ENCODE measurements at places on chromosomes 7 and 10. TPM values are rescaled to one million over a fixed set of nuclear protein-coding genes. Genes with fewer than 3 reads are reported as not detected.

DNA sequence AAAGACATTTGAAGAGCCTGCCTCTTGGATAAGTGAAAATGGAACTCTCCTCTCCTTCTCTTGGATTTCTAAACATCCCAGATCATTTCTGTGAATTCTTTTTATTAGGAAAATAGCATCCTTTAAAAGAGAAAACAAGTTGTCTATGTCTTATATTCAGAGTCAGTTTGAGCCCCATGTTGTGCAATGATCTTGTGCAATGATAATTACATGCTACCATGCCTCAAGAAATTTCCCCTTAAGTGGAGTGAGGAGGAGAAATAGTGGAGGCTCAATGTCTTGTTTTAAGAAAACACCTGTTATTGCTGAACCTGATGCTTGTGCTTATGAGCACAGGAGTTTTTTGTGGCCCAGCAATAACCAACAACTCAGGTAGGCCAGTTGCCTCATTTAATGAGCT, 103.6 kb downstream of the NPSR1 start:
- no peak for DNase-seq

DNA sequence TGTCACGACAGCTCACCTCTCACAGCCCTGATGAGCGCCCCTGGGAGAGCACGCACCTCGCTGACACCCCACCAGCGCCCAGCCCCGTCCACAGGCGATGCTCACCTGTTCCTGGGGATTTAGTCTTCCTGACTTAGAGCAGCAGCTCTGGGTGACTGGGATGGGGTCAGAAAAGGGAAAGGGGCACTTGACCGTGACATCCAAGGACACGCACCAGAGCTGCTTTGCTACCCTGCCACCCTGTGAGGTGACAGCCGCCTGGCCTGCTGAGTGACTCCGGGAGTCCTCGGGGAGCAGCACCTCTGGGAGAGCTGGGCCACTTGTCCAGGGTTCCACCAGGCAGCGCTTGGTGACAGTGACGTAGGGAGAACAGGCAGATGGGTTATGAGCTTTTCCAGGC, 148.2 kb downstream of the PRKAG2 start:
- DNase-seq = no peak

DNA sequence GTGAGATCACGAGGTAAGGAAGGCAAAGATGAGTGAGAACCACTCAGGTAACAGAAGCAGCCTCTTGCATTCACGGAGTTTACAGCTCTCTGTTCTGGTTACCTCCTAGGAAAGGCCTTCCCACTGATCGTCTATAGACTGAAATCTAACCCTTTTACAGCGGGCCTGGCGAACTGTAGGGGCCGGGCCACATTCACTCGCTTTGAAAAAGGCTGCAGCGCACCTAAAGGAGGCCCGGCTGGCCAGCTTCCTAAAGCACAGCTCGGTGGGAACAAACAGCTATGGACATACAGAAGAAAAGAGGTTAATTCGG, 565 bp downstream of the ATP5MK start:
- DNase-seq = peak; percentile 8

- no peak for DNase-seq
These were observed 158.9 kb downstream of the TCF7L2 start for GRCh38 chr10:113108948-113109347.

The FAM131B gene
- polyA plus RNA-seq = 2.6 TPM

DNA sequence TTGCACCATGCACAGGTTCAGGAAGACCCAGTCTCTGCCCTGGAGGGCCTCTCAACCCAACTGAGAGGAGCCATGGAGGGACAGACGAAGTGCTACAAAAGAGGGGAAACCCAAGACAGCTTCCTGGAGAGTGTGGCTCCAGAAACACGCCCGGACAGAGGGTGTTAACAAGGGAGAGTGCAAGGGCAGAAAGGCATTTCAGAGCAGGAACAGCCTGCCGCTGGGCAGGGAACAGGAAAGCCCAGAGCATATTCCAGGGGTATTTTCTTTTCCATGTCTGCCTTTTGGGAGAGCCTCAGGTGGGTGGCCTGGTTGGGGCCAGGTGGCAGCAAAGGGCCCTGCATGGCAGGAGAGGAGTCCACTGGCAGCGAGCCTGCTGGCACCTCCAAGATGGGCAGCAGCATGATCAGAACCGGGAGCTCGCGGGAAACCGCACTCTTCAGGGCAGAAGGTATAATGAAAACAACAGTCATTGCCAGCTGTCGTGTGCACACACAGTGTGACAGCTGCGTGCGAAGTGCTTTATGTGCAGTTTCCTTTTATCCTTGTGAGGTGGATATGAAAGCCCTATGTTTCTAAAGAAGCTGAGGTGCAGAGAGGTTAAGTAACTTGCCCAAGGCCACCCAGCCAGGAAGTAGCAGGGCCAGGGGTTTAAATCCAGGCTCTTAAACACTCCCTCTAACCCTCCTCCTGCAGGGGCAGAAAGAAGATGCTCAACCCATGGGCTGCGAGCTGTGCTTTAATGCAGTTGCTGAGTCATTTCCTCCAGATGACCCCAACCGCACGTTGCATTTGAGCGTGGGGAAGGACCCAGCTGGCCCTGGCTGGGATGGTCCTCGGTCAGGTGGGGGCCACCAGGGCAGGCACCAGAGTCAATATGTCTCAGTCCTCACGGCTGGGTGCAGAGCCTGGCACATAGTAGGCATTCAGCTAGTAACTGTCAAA, 128.6 kb downstream of the OAT start:
- no peak for DNase-seq

The HOXA6 gene
- polyA plus RNA-seq = 22.0 TPM

The ZNF804B gene
- 0.46 TPM for polyA plus RNA-seq

GRCh38 chr10:5732141-5732540, 47.5 kb downstream of the TASOR2 start:
- no peak for DNase-seq

DNA sequence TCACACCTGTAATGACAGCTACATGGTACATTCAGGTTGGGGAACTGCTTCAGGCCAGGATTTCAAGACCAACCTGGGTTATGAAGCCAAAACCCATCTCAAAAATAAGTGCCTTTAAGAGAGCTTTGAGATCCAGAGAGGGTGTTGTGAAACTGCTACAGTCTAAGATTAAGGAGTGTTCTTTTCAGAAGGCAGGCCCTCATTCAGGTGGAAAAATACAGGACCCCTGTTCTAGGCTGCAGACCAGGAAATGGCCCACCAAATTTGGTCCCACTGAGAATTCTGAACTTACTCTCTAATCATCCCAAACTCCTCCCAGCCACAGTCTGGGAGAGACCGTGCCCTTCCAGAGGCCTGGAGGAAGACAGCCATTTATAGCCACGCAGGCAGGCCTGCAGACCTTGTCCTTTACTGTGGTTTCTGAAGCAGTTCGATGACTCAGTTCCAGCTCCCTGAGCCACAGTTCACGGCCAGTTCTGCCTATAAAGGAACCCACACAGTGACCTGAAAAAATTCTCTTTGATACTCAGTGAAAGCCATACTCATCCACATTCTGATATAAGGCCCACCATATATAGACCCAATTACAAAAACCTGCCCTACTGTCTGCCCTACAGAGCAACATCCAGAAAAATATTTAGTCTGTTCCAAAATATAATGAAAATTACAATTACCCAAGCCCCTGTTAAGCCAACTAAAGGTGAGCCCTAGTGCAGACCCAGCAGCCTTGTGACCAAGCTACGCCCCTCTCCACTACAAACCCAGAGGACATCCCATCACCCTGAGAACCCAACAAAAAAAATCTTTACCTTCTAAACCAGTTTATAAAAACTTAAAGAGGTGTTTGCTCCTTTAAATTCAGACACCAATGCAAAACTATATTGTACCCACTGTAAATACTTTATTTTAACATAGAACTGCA, 21.2 kb downstream of the ZNF680 start:
- DNase-seq = no peak

GRCh38 chr10:80265740-80266512, 23.5 kb downstream of the MAT1A start:
- DNase-seq = no peak

The FBXL13 gene
- polyA plus RNA-seq = 3.0 TPM

The TUBAL3 gene
- polyA plus RNA-seq = 0.43 TPM

- DNase-seq = no peak
These were observed 20.0 kb upstream of the CREB3L2 start for GRCh38 chr7:138021889-138022288.
